GDM1 (cell line): ENCODE measurements at places on chromosomes 2 and 18.

GRCh38 chr2:152493945-152494528, 159.1 kb downstream of the FMNL2 start:
- no peak for DNase-seq

- no peak for DNase-seq
Observed at GRCh38 chr2:226208726-226209125, 590.9 kb downstream of the IRS1 start.

DNA sequence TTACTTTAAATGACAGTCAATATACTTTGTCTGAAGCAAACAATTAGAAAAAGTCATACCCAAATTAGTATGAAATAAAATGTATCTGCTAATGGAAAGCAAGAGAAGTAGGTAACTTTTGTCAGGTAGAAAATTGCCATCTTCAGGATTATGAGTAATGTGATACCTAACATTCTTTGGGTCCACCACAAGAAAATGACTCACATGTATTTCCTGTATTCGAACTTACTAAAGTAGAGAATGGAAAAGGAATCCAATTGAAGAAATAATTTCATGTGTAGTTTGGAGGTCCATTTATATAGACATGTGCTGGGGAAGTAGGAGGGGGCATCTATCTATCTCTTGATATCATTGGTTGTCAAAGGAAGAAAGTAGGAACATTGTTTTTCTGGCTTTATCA, 636.2 kb upstream of the CHAC2 start:
- DNase-seq: no peak

DNA sequence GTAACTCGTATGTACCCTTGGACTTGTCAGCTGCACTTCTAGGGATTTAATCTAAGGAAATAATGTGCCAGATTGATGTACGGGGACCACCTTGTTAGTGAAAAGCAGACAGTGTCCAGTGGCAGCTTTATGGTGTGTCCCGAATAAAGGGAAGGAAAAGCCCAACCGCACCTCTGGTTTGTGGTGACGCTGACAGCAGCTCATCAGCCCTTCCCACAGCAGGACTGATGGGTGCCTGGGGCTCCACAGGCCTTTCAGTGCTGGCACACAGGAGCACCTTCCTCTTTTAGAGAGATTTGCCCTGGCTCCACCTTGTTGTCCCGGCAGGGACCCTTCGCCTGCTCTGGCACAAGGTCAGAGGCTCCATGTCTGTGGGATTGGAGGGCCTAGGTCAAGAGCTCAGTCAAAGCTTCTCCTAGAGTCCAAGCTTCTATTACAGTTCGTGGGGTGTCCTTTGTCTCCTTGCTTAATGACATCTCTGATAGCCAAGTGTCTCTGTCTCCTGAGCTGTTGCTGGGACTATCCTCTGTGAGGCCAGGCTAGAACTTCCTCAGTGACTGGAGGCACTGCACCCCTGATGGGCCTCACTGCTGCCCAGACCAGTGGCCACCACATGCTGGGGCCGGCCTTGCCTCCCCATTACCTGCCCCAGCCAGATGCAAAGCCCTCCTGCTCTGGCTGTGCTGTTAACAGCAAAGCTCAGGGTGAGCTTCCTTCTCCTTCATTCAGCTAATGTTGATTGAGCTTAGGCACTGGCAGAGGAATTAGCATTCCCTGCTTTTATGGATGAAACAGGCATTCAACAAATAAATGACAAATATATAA, 33.0 kb upstream of the SCLY start:
- DNase-seq: peak; percentile 39

- no peak for DNase-seq
Observed at GRCh38 chr2:240164586-240164985, 24.1 kb upstream of the OTOS start.

DNA sequence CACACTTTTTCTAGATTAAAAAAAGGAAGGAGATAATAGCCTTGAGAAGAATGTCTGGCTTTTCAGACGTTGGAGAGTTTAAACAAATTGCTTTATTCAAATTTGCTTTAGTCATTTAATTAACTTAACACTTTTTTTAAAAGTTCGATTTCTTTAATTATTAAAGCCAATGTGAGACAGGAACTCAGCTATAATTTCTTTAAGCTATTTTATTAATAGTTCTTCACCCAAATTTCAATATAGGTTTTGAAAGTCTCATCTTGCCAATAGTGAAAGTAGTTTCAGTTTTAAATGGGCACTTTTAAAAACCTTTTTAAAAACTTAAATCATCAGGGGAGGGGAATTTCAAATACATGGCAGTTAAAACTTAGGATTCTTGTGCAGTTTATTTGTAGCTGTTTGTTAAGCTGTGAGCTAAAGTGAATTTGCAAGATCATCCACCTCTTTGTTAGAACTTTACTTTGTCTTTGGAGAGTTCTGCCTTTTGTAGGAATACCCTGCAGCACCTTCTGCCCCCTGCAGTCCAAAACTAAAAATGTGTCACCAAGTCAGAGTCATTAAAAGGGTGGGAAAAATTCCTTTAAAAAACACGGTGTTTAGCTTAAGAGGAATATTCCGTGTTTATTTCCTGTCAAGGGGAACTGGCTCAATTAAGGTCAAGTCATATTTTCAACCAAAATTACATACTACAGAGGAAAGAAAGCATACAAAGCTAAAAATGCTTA, 4.6 kb downstream of the TGIF1 start:
- DNase-seq: peak; percentile 38

GRCh38 chr18:6683112-6683876, 46.2 kb upstream of the ARHGAP28 start:
- no peak for DNase-seq

DNA sequence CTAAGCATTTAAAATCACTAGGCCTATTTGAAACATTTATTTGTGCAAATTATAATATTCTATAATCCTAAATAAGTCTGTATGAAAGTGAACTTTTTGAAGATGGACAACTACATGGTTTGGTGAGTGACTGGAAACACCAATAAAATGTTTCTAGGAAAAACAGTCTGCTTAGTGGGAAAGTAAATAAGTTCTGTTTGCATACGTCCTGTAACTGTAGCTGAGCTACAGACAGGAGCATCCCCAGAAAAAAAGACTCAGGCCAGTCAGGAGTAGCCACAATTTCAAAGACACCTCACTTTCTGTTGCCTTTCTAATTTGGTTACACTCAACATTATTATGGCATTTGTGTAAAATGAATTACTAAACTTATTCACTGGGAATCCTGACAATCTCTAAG, 28.4 kb upstream of the KCNJ3 start:
- no peak for DNase-seq

- DNase-seq: no peak
Observed at GRCh38 chr2:98372579-98372978, 26.3 kb downstream of the CNGA3 start.

DNA sequence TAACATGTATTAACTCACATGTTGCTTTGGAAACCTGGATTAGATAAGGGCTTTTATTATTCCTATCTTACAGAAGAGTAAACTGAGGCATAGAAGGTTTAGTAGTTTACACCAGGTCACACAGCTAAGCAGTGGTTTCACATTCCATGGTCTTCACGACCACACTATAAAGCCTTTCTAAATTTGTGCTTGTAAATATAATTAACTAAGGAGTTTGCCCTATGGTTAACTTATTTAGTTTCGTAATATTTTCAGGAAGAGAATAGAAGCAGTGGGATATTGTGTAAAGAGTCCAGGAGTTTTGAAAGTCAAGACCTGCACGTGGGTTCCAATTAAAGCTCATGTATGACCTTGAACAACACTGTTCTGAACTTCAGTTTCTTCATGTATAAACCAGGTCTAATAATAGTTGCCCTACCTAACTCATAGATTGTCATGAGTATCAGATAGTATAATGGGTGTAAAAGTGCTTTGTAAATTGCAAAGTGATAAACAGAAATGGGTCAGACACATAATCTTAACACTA, 19.5 kb upstream of the SOS1 start:
- DNase-seq: no peak

- DNase-seq: no peak
Observed at GRCh38 chr2:47046271-47046670, 108.8 kb downstream of the STPG4 start.

DNA sequence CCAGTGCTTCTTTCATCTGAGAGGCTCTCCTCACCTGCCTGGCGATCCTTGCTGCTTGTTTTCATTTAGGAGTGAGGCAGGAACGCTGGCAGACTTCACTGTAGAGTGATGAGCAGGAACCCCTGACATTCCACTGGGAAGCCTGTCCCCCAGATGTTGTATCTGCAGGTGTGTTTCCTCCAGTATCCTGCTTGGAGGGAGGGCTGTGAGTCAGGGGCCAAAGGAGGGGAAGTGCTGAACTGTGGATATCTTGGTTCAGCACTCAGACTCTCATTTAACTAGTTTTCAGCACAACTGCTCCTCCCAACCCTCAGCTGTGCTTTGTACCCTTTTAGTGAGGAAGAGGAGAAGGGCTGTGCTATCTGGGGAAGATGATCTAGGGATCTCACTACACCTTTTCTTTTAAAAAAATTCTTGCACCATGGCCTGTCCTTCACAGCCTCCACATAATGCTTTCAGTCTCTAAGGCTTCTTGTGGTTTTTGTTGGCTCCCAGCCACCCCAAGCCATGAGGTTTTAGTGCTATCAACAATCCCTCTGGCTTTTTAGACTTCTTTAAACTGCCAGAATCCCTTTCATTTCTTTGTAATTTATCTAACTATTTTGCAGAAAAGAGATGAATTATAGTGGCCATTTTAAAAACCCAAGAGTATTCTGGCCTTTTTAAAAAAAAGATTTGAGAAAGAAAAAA, 11.2 kb downstream of the ANKAR start:
- DNase-seq: peak; percentile 37

- peak; percentile 24 for DNase-seq
Observed at GRCh38 chr2:147910990-147911473, 66.2 kb downstream of the ACVR2A start.

DNA sequence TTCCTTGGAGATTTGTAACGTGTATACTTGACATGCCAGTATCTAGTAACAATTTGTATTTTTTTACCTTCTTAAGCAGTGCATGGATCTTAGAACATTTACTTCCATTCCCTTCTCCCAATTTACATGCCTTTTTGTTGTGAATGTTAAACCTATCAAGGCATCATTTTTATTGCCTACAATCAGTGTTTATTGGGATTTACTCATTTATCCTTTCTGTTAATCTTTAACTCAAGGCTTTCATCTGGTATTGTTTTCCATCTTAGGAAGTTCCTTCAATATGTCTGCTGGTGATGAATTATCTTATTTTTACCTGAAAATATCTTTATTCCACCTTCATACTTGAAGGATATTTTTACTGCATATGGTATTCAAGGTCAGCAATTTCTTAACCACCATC, 88.5 kb upstream of the EMILIN2 start:
- DNase-seq: no peak

GRCh38 chr2:29229640-29230039, 114.4 kb downstream of the CLIP4 start:
- DNase-seq: no peak

DNA sequence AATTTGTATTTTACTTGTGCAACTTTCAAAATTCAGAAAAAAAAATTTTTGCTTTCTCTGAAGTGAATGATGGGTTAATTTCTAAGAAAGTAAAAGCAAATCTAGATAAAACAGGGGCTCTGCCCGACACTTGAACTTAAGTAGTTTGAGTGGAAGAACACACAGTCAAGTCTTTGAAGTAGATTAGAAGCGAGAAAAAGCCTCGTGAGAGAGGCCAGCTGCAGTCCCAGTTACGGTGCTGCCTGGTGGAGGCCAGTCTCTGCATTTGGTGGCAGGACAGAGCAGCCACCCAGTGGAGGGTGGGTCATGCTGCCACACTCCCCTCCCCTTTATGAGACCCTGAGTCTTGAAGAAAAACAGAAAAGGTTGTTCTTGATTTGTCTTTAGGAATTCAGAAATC, 81.8 kb downstream of the INPP5D start:
- no peak for DNase-seq

- DNase-seq: no peak
Observed at GRCh38 chr2:196914867-196915460, 11.5 kb downstream of the PGAP1 start.

DNA sequence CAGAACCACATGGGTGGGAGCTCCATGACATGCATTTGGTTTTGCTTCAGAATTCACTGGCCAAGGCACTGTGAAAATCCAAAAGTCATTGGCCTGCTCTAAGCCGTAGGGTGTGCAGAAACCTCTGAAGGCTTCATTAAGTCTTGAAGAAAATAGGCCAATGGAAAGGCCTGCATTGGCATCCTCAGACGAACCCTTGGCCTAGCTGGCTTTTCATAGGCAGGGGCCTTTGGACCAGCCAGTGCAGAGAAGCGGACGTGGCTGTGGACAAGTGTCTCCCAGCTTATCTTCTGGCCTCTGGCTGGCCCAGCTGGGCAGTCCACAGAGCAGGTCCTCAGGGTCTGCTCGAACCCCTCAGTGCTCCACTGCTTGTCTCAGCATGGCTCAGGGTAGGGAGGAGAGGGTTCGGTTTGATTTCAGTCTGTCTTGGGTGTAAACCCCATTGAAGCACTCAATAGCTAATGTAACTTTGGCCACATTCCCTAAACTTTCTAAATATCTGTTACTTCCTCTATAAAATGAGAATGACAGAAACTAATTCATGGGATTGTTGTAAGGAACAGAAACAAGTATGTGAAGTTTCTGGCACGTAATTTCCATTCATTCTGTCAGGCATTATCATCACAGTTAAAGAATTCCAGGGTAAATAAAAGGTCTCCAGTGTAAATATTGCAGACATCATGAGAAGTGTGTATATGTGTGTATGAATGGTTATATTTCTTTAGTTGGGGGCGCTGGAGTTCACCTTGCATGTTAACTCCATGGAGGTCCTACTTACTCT, 125.5 kb downstream of the TFCP2L1 start:
- no peak for DNase-seq

DNA sequence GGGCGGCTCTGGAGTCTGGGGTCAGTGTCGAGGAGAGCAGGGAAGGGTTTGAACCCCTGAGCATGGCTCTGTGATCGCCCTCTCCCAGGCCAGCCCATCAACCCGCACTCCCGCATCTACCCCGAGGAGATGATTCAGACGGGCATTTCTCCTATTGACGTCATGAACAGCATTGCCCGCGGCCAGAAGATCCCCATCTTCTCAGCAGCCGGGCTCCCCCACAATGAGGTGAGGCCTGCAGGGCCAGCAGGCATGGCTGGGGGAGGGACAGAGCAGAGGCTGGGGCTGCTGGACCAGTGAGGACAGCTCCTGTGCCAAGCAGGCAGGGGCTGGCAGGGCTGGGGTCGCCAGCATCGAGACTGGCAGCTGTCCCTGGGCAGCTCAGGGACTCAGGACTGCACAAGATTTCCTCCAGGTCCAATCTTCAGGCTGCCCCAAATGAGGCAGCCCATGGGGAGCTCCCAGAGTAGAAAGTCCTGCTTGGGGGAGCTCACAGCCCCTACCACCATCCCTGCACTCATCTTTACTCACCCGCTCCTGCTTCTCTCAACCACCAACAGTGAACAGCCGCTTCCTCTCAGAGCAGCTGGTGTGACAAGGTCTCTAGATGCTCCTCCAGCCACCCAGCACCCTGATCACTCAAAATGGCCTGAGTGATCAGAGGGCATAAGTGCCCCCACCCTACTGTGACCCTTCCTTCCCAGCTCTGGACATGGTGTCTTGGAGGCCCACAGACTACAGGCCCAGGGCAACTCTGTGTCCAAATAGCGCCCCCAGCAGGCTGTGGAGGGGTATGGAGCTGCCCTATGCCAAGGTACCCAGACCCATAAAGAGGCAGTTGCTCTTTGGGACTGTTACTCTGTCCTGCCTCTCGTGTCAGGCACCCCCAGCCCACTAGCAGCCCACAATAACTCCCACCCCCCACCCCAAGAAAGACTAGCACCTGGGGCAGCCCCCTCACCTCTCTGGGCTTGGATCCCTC, 18.3 kb upstream of the ANKRD53 start:
- DNase-seq: no peak
